ENCODE measurements at places on chromosomes 7 and 10.

GRCh38 chr10:1378473-1378872, 322.3 kb downstream of the WDR37 start:
- no peak for DNase-seq

- no peak for DNase-seq
Measured at GRCh38 chr10:100725071-100725471, 20.3 kb upstream of the PAX2 start.

DNA sequence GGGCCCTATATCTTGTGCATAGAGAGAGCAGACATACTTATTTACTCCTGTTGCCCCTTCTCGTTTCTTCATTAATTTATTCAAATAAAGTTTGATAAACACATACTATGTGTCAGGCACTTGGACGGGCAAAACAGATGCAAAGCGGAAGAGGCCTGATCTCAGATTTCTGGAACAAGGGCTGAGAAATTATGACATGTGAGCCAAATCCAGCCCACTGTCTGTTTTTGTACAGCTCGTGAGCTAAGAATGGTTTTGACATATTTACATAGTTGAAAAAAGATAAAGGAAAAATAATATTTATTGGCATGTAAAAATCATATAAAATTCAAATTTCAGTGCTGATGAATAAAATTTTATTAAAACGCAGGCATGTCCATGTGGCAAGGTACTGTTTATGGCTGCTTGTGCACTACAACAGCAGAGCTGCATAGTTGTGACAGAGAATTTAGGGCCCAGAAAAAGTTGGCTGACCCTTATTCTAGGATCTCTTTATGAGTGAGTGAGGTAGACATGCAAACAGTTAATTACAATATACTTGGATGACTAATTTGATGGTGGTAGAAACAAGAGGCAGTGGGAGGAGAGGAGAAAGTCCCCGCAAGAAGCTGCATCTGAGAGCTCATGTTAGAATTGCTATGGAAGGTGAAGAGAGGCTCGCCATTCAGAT, 68.1 kb upstream of the ITPRID1 start:
- no peak for DNase-seq

DNA sequence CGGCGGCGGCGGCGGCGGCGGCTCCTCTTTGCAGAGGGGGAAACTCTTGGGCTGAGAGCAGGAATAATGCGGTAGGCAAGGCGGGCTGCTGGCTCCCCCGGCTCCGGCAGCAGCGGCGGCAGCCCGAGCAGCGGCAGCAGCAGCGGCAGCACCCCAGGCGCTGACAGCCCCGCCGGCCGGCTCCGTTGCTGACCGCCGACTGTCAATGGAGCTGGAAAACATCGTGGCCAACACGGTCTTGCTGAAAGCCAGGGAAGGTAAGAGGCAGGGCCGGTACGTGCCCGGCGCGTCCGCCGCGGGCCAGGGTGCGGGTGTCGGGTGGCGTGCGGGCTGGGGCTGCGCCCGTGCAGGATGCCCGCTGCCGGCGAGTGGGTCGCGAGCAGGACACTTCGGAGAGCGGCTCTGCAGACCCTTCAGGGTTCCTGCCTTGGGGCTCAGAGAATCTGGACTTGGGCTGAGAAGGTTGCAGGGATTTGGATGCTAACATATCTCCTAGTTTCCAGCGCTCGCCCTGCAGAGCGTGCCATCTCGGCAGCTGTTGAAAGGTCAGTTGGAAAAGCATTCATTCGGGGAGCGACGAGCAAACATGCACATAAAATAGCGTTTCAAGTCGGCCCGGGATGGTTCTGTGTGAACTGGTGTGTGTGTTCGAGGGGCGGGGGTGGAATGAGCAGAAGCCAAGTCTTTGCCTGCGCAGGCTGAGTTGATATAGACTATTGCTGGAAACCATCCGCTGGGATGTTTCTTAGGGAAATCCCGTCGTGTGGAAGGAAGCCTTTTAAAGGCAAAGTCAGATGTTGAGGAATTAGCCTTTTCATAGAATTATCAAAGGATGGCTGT, 562 bp downstream of the GRK5 start:
- peak; percentile 69 for DNase-seq

DNA sequence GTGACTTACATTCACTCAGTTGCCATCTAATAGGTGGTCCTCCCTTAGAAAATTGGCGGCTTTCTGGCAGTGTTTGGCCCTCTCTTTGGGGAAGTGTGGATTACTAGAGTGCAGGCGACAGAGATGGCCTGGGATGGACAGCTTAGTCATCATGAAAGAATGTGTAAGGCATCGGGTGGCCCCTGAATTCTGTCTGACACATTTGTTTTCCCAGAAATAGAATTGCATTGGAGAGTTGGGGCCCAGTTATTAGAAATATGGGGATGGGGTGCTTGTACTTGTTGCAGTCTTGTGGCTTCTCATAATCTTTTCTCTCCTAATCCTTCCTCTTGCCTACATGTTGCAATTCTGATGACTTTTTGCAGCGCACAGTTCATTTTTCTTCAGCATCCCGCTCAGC, 13.8 kb downstream of the TCF7L2 start:
- peak; percentile 72 for DNase-seq

GRCh38 chr7:33900501-33900900, 4.8 kb upstream of the BMPER start:
- DNase-seq = peak; percentile 40

GRCh38 chr7:142696456-142697179, 52.7 kb upstream of the PRSS1 start:
- no peak for DNase-seq

DNA sequence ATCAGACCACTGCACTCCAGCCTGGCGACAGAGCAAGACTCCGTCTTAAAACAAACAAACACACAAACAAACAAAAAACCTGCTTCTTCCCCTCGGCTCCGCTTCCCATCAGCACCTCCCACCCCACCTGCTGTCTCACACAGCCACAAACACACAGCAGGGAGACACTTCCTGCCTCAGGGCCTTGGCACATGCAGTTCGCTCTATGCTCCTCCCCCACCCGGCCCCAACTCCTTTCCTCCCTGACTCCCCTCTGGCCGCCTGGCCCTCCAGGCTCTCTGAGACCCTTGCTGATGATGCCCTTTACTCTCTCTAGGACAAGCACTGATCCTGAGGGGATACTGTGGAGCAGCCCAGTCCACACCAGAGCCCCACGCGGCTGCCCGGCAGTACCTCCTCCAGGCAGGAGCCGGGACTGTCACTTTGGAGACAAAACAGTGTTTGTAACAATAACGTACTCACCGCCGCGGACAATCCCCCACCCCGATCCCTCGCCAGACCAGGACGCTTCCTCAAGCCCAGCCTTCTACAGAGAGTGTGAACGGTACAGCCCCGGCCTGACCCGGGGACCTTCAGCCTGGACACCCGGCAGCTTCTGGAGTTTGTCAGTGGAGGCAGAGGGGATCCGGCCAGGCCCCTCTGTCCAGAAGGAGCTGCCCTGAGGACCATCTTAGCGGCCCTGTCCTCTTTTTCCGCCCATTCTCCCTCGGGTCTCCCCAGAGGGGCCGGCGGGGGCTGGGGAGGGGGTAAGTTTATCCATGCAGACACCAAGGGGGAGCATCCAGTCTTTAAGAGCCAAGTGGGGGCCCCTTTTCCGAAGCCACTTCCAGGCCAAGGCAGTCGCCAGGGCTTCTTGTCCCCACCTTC, 50.0 kb upstream of the GTF2IRD1 start:
- DNase-seq = no peak

DNA sequence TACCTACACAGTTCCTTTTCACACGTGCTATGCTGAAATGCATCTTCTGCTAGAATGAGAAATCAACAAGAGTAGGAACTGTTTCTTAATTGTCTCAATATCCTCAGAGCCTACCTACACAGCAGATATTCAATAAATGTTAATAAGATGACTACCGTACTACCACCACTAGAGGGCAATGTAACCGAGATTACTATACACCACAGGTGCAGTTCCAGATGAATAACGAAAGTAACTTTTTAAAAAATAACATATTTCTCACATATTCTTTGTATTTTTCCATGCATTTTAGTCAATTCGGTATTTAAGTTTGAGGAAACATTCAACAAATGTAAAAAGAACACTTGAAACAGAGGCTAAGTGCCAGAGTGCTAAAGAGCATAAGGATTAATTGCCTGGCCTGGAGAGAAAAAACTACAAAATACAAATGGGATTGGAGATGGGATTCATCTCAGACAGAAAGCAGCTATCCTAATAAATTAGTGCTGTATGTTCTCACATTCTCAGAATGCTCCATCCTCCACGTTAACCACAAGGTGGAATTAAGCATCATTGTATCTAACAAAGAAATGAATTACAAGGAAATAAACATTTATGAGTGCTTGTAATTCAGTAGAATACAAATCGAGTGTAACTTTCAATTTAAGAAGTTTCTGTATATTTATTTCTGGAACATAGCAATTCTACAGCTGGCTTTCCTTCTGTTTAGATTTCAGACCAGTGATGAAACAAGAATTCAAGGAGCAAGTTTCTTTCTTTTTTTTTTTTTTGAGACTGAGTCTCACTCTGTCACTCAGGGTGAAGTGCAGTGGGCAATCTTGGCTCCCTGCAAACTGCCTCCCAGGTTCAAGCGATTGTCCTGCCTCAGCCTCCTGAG, 20.3 kb upstream of the HECTD2 start:
- peak; percentile 54 for DNase-seq

DNA sequence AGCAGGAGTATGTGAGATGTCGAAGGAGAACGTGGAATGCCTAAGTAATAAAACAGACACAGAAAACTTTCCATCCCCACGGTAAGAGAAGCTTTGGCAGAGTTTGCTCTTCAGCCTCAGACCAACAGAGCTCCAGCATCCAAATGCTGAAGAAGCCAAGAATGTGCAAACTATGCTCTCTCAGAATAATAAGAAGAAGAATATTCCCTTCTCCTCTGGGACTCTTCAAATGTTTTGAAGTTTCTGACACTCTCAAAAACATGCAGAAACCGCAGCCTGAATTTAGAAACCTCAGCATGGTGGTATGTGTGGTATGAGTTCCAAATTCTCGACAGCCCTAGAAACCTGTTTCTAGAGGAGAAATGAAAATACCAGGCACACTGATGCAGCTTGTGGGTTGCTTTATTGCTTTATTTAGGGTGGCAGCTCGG, 113.3 kb downstream of the KCNMA1 start:
- peak; percentile 81 for DNase-seq

DNA sequence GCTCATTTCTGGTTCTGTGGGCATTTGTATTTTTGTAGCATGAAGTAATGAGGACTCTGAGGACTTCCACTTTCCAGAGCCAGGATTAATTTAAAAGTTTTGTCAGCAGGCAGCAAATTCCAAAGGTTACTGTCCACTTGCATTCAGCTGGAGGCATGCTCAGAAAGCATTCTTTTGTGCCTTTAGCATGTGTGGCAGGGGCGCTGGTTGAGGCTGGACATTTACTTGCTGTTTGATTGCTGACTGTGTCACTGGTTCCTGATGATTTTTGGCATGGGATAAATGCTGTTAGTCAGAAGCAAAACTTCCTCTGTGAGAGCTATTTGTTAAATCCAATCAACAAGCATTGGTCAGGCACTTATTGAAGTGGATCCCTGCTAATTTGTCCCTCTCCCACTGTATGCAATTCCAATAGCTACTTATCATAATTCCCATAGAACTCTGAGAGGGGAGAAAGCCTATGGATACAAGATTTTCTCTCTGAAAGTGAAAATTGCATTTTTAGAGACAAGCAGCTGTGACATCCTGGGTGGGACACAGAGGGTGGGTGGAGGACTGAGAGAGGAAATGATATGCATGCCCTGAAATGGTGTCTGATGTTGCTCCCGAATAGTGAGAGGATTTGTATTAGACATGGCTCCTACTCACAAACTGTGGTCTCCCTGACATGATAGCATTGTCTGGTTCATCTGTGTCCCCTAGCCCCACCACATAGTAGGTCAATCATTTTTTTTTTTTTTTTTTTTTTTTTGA, 161.2 kb upstream of the WDR11 start:
- DNase-seq = no peak

GRCh38 chr7:25758559-25758958, 393.4 kb upstream of the NFE2L3 start:
- no peak for DNase-seq

DNA sequence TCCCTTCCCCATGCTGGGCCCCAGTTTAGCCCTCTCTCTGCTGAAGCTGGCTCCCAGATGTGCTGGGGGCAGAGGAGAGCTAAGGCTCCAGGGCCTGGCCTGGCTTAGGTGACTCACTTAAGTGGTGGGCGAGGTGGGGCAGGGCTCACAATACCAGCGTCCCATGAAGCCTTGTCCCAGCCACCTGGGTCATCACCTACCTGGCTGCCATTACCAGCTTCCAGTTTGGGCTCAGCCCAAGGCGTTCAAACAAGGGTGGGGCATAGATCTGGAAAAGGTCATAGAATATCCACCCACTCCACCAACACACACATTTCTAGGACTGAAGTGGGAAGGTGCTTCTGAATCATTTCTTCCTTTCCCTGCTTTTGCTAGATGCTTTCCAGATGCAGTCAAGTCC, 8.3 kb downstream of the KAZALD1 start:
- no peak for DNase-seq

DNA sequence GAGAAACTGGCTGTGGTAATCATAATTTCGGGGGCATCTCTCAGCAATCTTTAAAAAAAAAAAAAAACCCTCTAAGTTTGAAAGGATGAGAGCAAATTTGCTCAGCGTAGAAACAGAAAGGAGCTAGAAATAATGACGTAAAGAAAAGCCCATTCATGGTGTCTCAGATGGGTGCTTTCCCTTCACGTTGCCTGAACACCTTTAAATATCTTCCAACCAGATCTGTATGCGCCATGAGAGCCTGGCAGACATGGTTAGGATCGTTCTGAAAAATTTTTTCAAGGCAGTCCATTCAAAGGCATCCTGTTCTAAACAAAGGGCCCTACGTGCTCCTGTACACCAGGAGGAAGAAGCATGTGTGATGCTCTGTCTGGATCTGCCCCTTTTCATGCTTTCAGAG, 141.2 kb upstream of the C1QL3 start:
- no peak for DNase-seq

- DNase-seq = peak; percentile 96
Measured at GRCh38 chr10:70404036-70404786, at the start of gene EIF4EBP2. Gene EIF4EBP2, plus strand, starts transcription at chr10:70404145. Its CDS starts 257 bp downstream, at chr10:70404402.

DNA sequence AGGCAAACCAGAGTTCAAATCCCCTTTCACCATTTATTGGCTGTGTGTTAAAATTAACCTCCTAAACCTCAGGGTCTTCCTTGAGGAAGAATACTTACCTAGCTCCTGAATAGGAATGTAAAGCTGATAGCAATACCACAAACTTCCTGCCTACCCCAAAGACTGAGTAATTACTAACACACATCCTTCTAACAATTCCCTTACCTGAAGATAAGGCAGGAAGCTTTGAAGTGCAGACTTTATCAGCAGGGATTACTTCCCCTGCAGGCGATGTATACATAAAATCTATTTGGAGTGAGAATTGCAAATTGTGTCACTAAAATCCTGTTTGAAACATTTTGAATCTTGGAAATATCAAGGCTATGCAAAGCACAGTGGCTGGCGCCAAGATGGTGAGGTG, 21.2 kb downstream of the EVX1 start:
- DNase-seq = no peak

GRCh38 chr7:31692451-31692850, 5.4 kb downstream of the PPP1R17 start:
- DNase-seq = no peak

DNA sequence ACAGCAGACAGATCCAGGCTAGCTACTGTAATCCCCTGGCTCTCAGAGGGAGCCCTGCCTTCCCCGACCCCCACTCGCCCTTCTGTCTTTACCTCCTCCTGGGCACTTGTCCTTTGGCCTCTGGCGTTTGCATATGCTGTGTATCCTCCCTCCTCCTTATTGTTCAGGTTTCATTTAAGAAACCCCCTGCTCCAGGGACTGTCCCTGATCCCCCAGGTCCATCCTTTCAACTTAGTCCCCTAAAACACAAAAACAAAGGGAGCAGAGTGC, 25.7 kb downstream of the GRID1 start:
- DNase-seq = no peak

GRCh38 chr7:138388673-138389491, 71.2 kb upstream of the TRIM24 start:
- peak; percentile 6 for DNase-seq

Measured in iris pigment epithelial cell (primary cell).